IMR-90 (cell line): ENCODE measurements at places on chromosomes 3 and 15. TPM values are rescaled to one million over a fixed set of nuclear protein-coding genes. Genes with fewer than 3 reads are reported as not detected.

Gene IMPG2
- 0.18 and 0.28 TPM in 2 replicates for total RNA-seq

Gene DGKG
- total RNA-seq = 2.5 and 4.1 TPM in 2 replicates

Gene MYEF2
- total RNA-seq = 4.5 and 7.5 TPM in 2 replicates

Gene NAALADL2
- total RNA-seq = 19.2 and 20.6 TPM in 2 replicates

Gene SLC24A5
- total RNA-seq = not detected in 2 replicates

DNA sequence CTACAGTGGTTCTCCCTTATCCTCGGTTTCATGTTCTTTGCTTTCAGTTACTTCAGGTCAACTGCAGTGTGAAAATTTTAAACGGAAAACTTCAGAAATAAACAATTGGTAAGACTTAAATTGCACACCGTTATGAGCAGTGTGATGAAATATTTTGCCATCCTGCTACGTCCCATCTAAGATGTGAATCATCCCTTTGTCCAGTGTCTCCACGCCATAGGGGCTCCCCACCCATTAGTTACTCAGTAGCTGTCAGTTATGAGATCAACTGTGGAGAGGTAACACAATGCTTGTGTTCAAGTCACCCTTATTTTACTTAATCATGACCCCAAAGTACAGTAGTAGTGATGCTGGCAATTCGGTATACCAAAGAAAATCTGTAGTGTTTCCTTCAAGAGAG lies 47.4 kb downstream of the TJP1 start:
- H3K27me3 ChIP-seq = no peaks in the 10 kb centered on the region
- DNase-seq = peak; percentile 86
- H3K27ac ChIP-seq = no peak overlapping the region
- peaks cover 5% of the 10 kb centered on the region; the same call in 1 of the 2 replicates for H3K4me1 ChIP-seq
- H3K36me3 ChIP-seq = peaks cover 4% of the 10 kb centered on the region

GRCh38 chr3:62815981-62816380 lies 59.2 kb downstream of the CADPS start:
- H3K36me3 ChIP-seq = no peaks in the 10 kb centered on the region
- no peak overlapping the region for H3K4me3 ChIP-seq
- no peaks in the 10 kb centered on the region for H3K27me3 ChIP-seq
- H3K27ac ChIP-seq = no peak overlapping the region
- no peaks in the 10 kb centered on the region for H3K4me1 ChIP-seq

DNA sequence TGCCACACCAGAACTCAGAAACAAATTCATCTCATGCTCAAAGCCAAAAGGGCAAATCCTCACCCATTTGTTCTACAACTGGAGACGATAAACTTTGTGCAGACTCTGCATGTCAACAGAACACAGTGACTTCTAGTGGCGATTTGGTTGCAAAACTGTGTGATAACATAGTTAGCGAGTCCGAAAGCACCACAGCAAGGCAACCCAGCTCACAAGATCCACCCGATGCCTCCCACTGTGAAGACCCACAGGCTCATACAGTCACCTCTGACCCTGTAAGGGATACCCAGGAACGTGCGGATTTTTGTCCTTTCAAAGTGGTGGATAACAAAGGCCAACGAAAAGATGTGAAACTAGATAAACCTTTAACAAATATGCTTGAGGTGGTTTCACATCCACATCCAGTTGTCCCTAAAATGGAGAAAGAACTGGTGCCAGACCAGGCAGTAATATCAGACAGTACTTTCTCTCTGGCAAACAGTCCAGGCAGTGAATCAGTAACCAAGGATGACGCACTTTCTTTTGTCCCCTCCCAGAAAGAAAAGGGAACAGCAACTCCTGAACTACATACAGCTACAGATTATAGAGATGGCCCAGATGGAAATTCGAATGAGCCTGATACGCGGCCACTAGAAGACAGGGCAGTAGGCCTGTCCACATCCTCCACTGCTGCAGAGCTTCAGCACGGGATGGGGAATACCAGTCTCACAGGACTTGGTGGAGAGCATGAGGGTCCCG lies 199.7 kb downstream of the AKAP13 start:
- H3K4me3 ChIP-seq = no peak overlapping the region
- peaks cover 11% of the 10 kb centered on the region; the same call in 1 of the 2 replicates for H3K4me1 ChIP-seq
- H3K27me3 ChIP-seq = no peaks in the 10 kb centered on the region
- peaks cover 27% of the 10 kb centered on the region for H3K36me3 ChIP-seq

- H3K4me1 ChIP-seq = no peaks in the 10 kb centered on the region
- no peaks in the 10 kb centered on the region for H3K27me3 ChIP-seq
- no peak overlapping the region for H3K27ac ChIP-seq
- H3K36me3 ChIP-seq = no peaks in the 10 kb centered on the region
- H3K4me3 ChIP-seq = no peak overlapping the region
These were observed 385.3 kb downstream of the TBC1D5 start for GRCh38 chr3:17357035-17357710.

GRCh38 chr3:193850084-193850619 lies 257.1 kb downstream of the OPA1 start:
- H3K4me1 ChIP-seq = no peaks in the 10 kb centered on the region
- peaks cover 40% of the 10 kb centered on the region for H3K27me3 ChIP-seq
- H3K36me3 ChIP-seq = no peaks in the 10 kb centered on the region
- DNase-seq = no peak
- H3K27ac ChIP-seq = no peak overlapping the region
- H3K4me3 ChIP-seq = no peak overlapping the region

DNA sequence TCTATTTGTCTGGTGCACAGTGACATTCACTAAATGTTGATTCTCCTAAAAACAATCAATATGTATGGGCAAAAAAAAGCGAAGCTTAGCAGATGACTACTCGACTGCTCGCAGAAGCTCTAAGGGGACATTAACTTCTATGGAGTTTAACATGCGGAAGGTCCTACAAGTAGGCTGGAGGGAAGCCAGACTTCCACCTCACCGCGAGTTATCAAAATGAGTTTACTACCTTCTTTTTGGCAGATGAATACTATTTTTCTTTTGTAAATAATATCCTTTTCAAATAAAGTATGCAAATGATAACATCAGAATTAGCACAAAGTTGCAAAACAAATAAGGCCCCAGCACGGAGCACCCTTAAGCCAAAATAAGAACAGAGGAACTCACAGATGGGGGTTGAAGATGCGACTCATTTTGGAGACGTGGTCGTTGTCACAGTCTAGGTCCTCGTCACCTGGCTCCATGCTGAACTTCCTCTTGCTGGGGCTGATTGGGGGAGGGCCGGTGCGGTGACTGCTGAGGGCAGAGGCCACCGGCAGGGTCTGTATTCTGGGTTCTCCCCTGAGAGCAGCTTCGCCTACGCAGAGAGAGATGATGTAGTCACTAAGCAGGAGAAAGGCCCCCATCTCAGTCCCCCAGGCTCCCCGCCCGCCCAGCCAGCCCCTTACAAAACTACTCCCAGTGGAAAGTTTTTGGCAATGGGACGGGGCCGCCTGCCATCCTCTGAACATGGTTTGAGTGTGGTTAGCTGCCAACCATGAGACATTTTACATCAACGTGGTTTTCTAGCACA lies 42.1 kb downstream of the VGLL4 start:
- peak; percentile 39 for DNase-seq
- peaks cover 30% of the 10 kb centered on the region for H3K4me1 ChIP-seq
- peak overlapping the region; percentile 88 for H3K27ac ChIP-seq
- no peaks in the 10 kb centered on the region for H3K27me3 ChIP-seq
- H3K4me3 ChIP-seq = no peak overlapping the region

GRCh38 chr15:100867433-100867832 lies 12.2 kb upstream of the ALDH1A3 start:
- no peak overlapping the region for H3K4me3 ChIP-seq
- no peaks in the 10 kb centered on the region for H3K36me3 ChIP-seq
- no peak overlapping the region for H3K27ac ChIP-seq
- no peaks in the 10 kb centered on the region for H3K27me3 ChIP-seq

- no peak overlapping the region for H3K4me3 ChIP-seq
- H3K4me1 ChIP-seq = peaks cover 19% of the 10 kb centered on the region
- H3K27ac ChIP-seq = no peak overlapping the region
- no peaks in the 10 kb centered on the region for H3K36me3 ChIP-seq
- no peak for DNase-seq
- no peaks in the 10 kb centered on the region for H3K27me3 ChIP-seq
These were observed 6.1 kb upstream of the NR2E3 start for GRCh38 chr15:71804226-71804625.
